B cell (primary cell): ENCODE measurements at places on chromosomes 5 and 9.

DNA sequence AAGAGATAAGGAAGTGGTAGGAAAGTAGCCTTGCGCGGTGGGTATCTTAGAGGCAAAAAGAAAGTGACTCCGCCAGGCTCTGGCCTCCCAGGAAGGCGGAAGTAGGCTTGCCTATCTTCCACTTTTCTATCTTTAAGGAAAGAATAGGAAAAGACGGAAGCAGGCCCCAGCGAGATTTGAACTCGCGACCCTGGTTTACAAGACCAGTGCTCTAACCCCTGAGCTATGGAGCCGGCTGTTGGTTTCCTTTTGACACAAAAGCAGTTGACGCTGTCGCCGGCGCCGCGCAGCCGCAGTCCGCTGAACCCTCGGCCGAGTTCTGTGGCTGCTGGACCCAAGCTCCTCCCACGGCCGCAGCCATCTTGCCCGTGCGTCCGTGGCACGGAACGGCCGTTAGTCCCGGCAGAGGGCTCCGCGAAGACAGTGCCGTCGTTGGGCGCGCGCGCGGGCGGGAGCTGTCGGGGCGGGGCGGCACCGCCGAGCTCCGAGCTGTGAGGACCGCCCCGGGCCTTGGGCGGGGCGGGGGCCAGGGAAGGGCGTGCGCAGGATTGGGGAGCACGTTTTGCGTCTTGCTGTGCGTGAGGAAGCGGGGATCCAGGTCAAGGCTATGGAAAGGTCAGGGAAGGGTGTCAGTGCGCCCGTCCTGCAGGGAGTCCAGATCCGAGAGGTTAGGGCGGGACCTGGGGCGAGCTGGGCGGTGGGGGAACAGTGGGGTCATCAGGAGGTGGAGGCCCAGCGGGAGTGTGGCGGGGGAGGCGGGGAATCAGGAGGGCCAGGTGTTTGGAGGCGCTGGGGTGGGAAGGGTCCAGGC, 13.3 kb downstream of the TRIM7 start:
- H3K4me3 ChIP-seq: peak overlapping the region; percentile 89
- peak; percentile 98 for DNase-seq
- H3K4me1 ChIP-seq: peaks cover 7% of the 10 kb centered on the region
- H3K27me3 ChIP-seq: no peaks in the 10 kb centered on the region
- peak overlapping the region; percentile 62 for H3K27ac ChIP-seq

- no peaks in the 10 kb centered on the region for H3K4me1 ChIP-seq
- H3K27ac ChIP-seq: no peak overlapping the region
- H3K36me3 ChIP-seq: no peaks in the 10 kb centered on the region
- H3K27me3 ChIP-seq: no peaks in the 10 kb centered on the region
- DNase-seq: no peak
These were observed 45.7 kb upstream of the HAND1 start for GRCh38 chr5:154523709-154524108.

DNA sequence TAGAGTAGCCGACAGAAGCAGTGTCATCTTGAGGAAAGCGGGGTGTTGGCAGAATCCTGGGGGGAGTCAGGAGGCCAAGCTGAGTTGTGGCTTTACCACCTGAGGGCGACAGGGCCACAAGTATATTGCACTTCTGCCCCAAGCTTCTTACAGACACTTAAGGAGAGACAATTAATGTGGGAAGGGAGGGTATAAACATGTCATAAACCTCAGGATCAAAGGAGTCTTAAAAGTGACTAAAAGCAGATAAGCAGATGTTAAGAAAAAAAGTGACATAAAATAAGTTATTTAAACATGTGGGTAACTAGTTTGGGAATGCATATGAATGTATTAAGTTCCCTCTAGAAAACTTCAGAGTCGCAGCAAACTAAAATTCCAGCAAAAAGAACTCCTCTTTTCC, 63.9 kb downstream of the ERAP1 start:
- H3K4me1 ChIP-seq: no peaks in the 10 kb centered on the region
- H3K27ac ChIP-seq: no peak overlapping the region
- H3K27me3 ChIP-seq: no peaks in the 10 kb centered on the region
- DNase-seq: no peak

DNA sequence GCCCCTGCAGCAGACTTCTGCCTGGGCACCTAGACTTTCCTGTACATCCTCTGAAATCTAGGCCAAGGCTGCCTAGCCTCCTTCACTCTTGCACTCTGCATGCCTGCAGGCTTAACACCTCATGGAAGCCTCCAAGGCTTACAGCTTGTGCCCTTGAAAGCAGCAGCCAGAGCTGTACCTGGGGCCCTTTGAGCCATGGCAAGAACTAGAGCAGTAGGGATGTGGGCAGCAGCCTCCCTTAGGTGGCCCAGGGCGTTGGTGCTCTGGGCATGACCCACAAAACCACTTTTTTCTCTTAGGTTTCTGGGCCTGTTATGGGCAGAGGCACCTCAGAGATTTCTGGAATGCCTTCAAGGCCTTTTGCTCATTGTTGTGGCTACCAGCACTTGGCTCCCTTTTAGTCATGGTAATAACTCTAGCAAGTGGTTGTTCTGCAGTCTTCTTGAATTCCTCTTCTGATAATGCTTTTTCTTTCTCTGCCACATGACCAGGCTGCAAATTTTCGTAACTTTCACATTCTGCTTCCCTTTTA, 606.2 kb downstream of the TLE4 start:
- H3K27ac ChIP-seq: no peak overlapping the region
- H3K4me3 ChIP-seq: no peak overlapping the region
